ENCODE measurements at places on chromosomes 4 and X.

GRCh38 chr4:141011901-141012315, 121.4 kb downstream of the RNF150 start:
- no peak for DNase-seq

DNA sequence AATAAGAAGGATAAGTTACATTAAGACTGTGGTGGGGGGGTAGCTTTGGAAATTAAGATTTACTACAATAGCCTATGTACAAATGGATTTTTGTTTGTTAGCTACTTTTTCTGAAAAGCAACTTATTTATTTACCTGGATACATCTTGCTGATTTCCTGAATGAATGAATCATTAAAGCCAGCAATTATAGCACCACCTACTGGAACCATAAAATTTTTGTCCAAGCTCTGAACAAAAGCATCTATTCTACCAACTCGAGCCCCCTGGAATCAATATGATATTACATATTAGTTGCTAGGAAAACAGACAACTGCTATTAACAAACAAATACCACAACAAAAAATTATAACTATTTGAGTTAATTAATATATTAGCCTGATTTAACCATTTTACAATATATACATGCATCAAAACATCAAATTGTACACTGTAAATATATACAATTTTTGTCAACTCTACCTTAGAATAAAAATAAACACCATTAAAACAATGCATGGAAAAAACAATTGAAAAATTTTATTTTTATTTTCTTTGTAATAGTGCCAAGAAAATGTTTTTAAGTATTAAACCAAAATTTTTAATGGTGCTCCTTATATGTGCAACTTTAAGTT, 15.3 kb downstream of the SEPSECS start:
- no peak for DNase-seq

DNA sequence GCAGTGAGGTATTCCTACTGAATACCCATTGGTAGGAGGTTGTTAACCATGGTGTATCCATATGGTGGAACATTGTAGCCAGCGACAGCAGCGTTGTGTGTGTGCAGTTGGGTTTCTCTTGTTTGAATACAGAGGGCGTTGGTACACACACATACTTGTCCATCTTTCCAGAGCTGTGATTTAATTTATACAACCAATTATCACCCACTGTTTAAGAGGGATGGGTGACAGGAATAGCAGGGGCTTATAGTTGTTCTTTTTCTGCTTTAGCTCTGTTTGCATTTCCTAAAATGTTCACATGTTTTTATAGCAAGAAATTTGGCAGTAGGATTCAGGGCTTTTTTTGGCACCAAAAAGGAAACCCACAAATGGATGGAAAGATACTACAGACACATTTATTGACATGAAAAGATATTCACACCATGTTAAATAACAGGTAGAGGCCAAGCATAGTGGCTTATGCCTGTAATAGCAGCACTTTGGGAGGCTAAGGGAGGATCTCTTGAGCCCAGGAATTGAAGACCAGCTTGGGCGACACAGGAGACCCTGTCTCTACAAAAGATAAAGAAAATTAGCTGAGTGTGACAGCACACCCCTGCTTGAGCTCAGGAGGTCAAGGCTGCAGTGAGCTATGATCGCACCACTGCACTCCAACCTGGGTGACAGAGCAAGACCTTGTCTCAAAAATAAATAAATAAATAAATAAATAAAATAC, 60.6 kb downstream of the TNIP2 start:
- no peak for DNase-seq

DNA sequence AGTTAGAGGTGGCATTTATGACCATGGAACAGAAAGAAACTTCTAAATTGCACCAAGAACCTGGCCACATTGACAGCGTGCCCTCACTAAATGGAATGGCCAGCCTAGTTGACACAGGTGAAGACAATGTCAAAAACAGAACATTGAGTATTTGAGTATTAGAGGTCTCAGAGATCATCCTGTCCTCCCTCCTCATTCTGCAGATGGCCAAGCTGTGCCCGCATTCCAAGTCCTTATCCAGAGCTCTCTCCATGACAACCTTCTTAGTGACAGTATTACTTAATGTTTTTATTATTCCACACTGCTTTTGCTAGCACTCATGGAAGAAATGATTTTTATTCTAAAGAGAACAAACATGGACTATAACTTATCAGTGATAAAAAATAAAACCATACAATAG, 9.9 kb upstream of the CCDC110 start:
- no peak for DNase-seq

GRCh38 chrX:30150196-30150895, 65.0 kb upstream of the MAGEB2 start:
- no peak for DNase-seq

GRCh38 chr4:42531341-42532030, 125.4 kb downstream of the ATP8A1 start:
- no peak for DNase-seq

DNA sequence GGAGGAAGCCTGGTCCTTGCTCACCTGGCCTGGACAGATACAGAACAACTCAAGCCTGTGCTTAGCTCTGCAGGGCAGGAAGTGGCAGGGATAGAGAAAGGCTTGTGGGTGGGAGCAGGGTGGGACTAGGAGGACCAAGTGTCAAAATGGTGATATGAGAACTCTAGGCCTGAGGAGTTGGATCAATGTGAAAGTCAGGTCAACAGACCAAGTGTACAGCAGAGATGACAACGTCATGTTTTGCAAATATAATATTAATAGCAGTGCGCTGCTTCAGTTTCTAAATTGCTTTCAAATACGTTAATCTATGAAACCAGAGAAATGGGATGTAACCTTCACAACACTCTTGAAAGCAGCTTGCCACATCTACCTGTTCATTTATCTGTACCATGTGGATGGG, 114.2 kb upstream of the MAP3K15 start:
- DNase-seq: no peak

DNA sequence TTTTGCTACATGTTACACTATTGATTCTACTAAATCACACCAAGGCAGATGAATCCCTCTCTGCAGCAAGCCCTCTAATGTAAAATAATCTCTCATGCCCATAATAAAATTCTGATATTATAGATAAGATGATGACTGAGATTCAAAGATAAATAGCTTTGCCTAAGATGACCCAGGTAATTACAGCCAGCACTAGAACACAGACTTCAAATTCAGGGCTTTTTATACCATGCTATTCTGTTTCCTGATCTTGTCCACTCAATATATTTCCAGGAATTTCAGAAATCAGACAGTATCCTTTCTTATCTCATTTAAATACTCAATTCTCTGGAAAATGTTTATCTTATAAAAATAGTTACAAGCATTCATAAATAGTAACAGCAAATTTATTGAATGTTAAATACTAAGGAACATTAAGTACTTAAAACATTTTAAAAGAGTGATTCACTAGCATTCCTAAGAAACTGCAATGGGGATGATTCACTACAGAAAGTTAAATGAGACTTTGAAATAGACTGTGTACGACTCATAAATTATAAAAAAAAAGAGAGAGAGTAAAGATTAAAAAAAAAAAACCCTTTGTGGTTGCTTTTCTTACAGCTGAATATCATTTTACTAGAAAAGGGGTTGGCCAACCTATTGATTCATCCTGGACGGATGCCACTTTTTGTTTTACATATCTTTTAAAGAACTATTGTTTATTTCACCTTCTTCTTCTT, 45.8 kb upstream of the IL21 start:
- no peak for DNase-seq

- no peak for DNase-seq
Measured at GRCh38 chr4:84928089-84928488, 38.4 kb downstream of the WDFY3 start.

DNA sequence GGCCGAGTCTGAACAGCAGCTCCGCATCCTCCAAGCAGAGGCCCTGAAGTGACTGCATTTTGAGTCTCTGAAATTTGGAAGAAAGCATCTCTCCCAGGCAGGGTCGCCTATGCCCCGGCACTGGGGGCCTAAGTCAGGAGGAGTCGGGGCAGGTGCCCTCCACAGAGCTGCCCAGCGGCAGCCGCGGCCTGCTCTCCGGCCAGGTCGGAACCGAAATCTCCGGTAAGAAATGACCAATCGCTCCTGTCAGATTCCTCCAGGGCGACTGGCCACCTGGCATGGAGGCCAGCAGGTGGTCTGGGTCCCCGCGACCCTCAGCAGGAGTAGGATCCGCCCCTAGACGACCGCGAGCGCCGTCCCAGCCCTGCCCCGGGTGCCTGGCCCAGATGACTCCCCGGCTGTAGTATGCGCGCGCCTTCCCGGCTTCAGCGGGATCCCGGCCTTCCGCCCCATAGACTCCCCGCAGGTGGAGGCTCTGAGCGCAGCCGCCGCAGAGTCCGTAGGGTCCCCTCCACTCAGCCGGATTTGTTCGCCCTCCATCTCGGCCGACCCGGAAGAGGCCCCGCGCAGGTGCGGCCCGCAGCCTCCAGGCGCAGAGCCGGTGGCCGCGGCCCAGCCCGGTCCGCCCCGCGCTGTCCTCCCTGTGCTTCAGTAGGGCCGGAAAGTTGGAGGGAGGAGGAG, 1.5 kb downstream of the NKX1-1 start:
- no peak for DNase-seq

DNA sequence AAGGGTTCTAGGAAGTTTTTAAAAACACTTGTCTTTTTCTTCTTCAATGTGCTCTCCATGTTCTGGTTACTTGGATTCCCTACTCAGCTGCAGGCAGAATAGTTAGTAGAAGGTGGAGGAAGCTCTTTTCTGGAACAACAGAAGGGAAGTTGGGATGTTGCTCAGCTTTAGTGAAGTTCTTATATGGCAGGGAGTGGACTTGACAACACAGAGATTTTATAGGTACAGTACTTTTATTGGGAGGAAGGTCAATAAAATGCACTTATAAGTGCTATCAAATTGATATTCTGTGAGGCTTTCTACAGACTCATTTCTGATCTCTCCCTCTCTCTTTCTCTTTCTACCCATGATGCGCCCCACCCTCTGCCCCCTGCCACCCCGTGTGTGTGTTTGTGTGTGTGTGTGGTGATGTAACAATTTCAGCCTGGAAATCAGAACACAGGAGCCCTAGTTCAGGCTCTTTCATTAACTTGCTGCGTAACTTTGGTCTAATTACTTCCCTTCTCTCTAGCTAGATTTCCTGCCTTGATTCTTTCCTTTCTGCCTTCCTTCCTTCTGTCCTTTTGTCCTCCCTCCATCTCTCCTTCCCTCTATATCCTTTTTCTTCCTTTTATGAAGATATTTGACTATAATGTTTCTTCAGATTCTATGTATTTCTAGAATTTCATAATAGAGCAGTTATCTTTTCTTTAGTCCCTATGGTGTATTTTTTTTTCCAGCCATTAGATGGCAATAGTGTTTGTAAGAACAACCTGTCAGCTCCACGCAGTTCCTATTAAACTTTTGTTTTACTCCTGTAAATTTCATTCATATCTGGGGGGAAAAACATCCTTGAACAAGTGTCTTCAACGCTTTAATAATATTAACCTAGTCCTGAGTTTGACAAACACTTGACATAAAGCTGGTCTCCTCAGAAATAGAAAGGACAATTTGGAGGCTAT, 37.1 kb downstream of the HEPH start:
- DNase-seq: no peak

GRCh38 chrX:40262157-40263013, 164.6 kb upstream of the BCOR start:
- DNase-seq: no peak

GRCh38 chr4:58600290-58600689, 1490.1 kb upstream of the IGFBP7 start:
- no peak for DNase-seq

DNA sequence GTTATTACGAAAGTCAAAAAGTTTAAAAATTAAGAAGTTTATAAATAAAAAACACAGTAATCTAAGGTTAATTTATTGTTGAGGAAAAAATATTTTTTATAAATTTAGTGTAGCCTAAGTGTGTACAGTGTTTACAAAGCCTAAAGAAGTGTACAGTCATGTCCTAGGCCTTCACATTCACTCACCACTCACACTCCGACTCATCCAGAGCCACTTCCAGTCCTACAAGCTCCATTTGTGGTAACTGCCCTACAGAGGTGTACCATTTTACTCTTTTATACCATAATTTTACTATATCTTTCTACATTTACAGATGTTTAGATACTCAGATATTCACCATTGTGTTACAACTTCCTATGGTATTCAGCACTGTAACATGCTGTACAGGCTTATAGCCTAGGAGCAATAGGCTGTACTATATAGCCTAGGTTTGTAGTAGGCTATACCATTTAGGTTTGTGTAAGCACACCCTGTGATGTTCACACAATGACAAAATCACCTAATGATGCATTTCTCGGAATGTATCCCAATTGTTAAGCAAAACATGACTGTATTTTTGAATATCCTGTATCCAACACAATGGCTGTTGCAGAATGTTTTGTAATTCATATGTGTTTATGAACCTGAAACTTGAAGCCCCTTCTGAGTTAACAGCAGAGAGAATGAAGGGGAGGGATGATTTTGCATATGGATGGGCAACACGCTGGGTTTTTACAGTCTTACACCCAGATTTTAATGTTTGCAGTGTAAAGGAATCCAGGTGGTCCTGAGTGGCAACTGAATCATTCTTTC, 3.1 kb downstream of the PPBP start:
- no peak for DNase-seq

DNA sequence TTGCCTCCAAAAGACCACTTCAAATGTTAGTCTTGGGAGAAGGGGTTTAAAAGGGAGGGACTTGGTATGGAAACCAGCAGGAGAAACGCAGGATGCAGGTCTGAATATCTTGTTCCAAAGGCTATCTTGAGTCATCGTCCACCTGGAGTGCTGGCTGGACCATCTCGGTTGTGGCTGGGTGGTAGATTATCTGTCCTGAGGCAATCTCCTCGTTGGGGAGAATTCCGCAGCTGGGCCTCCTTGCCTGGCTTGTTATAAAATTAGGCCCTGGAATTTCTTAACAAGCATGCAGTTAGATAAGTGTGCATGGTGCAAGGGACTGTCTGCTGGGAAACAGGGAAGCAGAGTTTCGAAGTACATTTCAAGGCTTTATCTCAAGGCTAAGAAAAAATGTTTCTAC, 2045.7 kb upstream of the TENM3 start:
- no peak for DNase-seq

DNA sequence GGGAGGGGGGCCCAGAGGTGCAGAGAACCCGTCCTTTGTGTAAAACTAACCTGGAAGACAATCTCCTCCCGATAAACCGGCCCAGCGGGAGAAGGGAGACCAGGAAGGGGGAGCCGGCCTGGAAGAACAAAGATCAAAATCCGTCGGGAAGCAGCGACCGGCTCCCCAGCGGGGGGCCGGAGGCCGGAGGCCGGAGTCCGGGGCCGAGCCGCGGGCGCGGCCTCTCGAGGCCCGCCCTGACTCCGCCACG, 552 bp downstream of the ZDHHC9 start:
- no peak for DNase-seq

- DNase-seq: no peak
Measured at GRCh38 chr4:142098900-142099545, 462.6 kb downstream of the IL15 start.

- peak; percentile 18 for DNase-seq
Measured at GRCh38 chr4:16122784-16123183, 39.0 kb upstream of the PROM1 start.

GRCh38 chrX:86714441-86714840, 566.2 kb downstream of the DACH2 start:
- no peak for DNase-seq
